Smooth muscle cell of the brain vasculature (primary cell): ENCODE measurements at places on chromosomes 4 and X.
A peak's percentile ranks its signal among the peaks of the same experiment; 100 is the strongest.

- DNase-seq = no peak
Measured at GRCh38 chr4:170526471-170526870, 436.7 kb upstream of the AADAT start.

GRCh38 chr4:11455201-11455835 lies 26.6 kb upstream of the HS3ST1 start:
- DNase-seq = no peak

DNA sequence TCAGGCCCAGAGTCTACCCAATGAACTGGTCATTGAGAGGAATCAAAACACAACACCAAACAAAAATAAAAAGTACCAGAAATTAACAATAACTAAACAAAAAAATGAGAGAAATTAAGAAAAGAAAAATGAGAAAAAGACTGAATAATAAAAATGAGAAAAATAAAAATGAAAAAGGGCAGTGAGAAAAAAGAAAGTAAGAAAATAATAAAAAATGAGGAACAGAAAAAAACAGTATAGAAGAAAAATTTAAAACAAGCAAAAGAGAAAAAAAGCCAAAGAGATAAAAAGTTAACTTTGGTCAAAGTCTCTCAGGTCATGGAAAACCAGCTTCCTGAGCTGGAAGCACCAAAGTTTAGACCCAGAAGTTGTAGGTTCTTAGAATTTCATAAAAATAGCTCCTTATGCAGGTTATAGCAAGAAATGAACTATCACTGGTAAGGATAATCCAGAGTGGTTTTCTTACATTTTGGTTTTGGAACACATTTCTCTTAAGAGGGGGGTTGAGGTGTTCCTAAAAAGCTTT lies 51.0 kb upstream of the WDR17 start:
- no peak for DNase-seq

GRCh38 chr4:121370729-121371325 lies 10.0 kb downstream of the QRFPR start:
- peak; percentile 37 for DNase-seq

GRCh38 chrX:19887911-19888879 lies 795 bp upstream of the SH3KBP1 start:
- no peak for DNase-seq

- no peak for DNase-seq
Measured at GRCh38 chr4:38030023-38030422, 69.8 kb downstream of the PTTG2 start.

- no peak for DNase-seq
Measured at GRCh38 chrX:41452565-41453356, 5.6 kb downstream of the NYX start.

GRCh38 chr4:41957634-41958033 lies 22.4 kb downstream of the TMEM33 start:
- DNase-seq = no peak

GRCh38 chrX:17007134-17007768 lies 60.8 kb downstream of the REPS2 start:
- no peak for DNase-seq

DNA sequence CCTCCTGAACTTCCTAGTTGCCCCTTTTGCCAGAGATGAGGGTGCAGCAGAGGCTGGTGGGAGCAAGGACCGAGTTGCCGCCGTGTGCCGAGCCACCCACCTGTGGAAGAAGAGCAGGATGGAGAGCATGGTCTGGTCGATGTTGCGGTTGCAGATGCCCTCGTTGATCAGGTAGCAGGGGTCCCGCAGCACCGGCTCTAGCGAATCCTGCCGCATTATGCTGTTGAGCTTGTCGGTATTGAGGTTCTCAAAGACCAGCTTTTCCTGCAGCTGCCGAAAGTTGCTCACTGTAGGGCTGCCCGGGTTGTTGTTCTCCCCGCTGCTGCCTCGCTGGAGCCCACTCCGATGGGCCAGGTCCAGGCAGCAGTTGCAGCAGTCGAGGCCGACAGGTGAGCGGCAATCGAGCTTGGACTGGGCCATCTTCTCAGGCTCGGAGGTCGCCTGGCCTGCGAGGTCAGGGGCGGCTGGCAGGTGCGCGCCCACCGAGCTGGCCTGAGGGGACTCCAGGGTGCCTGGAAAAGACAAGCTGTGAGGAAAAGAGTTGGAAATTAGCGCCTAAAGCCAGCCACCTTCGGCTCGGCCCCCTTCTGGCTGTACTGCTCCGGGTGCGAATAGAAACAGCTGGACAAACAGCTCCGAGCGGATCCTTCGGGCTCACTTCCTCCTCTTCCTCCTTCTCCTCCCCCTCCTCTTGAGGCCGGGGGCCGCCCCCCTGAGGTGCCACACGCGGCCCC lies 420 bp downstream of the TSC22D3 start:
- DNase-seq = no peak

DNA sequence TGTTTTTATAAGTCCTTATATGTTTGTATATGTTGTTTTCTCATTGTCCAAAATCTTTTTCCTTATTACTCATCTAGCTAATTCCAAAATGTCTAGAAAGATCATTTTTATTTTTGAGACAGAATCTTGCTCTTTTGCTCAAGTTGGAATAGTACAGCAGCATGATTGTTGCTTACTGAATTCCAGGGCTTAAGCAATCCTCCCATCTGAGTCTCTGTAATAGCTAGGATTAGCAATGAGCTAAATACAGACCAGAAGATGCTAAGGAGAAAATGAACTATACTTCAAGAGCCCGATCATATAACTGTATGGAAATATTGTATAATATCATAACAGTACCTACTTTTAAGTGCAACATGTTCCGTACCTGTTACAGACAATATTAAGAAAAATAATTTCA lies 1027.0 kb downstream of the STIM2 start:
- DNase-seq = no peak

- DNase-seq = no peak
Measured at GRCh38 chrX:37745835-37746217, 34.0 kb upstream of the CYBB start.
